ENCODE measurements at places on chromosomes 2 and 18. TPM values are rescaled to one million over a fixed set of nuclear protein-coding genes. Genes with fewer than 3 reads are reported as not detected.

GRCh38 chr2:49224426-49225010, 70.2 kb upstream of the FSHR start:
- no peaks in the 10 kb centered on the region for H3K27me3 ChIP-seq
- no peaks in the 10 kb centered on the region for H3K36me3 ChIP-seq
- H3K27ac ChIP-seq, result no peak overlapping the region
- no peaks in the 10 kb centered on the region for H3K4me1 ChIP-seq
- no peak overlapping the region for H3K4me3 ChIP-seq
- no peak for DNase-seq

GRCh38 chr2:109644571-109645275, 30.6 kb downstream of the SOWAHC start:
- no peak overlapping the region for H3K27ac ChIP-seq
- peak; percentile 66 for DNase-seq
- peaks cover 20% of the 10 kb centered on the region for H3K4me1 ChIP-seq

DNA sequence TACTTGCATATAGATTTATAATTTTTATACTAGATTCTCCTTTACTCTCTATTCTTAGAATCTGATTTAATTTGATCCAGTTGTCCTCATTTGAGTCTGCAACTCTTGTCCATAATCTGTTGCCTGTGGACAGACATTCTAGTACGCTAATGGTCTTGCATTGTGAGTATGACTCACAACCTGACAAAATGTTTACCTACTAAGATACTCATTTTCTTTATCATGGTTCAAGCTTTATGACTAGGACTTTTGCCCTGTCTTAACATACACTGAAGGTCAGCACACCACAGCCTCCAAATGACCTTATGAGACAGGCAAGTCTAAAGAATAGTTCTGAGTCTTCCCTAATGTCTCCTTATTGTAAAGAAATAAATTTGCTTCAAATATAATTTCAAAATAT, 142.3 kb upstream of the CDH7 start:
- H3K4me3 ChIP-seq, result no peak overlapping the region
- no peak overlapping the region for H3K27ac ChIP-seq
- H3K4me1 ChIP-seq, result peaks cover 41% of the 10 kb centered on the region

The SLC4A5 gene
- total RNA-seq, result 2.0 TPM

The YIPF4 gene
- total RNA-seq, result 29.0 TPM

The SPC25 gene
- total RNA-seq, result 38.9 TPM
